Effector memory CD4-positive, alpha-beta T cell (primary cell): ENCODE measurements at places on chromosomes 7 and 10.

GRCh38 chr7:16708980-16709379 is 44.6 kb upstream of the TSPAN13 start:
- no peak for DNase-seq

DNA sequence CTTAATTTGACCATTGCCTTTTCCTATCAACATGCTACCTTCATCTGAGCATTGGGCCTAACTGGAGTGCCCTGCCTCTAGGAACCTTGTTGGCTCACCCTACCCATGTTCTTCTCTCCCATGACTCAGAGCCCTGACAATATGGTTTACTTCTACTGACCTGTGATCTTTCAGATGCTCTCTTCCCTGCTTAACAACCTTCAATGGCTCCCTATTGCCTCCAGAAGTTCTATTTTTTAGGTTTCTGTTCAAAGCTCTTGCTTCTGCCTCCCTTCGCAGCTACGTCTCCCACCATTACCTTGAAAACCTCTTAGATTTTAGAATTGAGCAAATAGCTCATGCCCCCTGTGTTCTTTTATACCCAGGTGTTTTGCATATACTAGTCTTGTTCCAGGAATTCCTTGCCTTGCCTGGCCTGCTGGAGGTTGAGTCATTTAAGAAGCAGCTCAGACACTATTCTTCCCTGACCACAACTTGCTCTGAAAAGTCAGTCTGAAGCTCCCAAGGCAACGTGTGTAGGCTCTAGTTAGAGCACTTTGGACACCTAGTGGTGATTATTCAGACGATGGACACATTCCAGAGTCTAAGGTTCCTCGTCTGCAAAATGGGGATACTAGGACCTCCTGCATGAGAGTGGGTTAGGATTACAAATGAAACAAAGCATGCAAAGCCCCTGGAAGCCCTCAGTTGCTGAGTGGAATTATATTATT is 64.4 kb upstream of the EMX2 start:
- no peak for DNase-seq

GRCh38 chr10:52442576-52442975 is 128.5 kb downstream of the DKK1 start:
- DNase-seq, result no peak

DNA sequence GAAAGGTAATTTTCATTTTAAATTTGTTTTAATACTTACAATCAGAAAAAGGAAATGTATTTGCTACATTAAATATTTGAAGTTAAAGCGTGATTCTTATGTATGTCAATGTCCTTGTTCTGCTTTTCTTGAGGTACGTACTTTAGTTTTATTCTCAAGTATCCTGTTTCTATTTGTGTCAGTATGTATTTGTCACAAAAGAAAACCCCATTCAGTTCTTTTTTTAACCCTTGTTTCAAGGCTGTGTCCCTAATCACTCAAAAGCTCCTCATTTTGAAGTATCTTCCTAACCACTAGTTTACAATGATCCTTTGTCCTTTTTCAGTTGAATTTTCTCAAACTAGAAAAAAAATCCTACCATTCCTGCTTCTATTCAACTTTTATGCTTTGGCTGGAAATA is 25.2 kb downstream of the NHLRC2 start:
- no peak for DNase-seq

- no peak for DNase-seq
Observed at GRCh38 chr10:60222047-60222446, 167.6 kb downstream of the ANK3 start.

- no peak for DNase-seq
Observed at GRCh38 chr7:156473476-156474240, 166.9 kb upstream of the RNF32 start.

DNA sequence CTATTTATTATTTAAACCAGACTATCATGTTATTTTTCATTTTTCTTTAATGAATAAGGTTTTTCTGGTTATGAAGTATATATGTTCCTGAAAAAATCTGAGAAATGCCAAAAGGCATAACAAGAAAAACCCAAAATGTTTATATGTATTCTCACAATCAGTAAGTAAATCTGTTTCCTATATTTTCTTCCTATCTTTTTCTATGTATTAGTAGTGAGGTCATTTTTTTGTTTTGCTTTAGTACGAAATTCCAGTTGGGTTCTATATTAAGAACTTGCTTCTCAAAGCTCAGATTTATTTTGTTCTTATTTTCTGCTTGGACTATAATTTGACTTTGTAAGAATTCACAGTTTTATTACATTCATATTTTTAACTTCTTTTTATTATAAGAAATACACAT is 287.5 kb upstream of the NFE2L3 start:
- no peak for DNase-seq

GRCh38 chr10:1567742-1568495 is 169.4 kb downstream of the ADARB2 start:
- no peak for DNase-seq

DNA sequence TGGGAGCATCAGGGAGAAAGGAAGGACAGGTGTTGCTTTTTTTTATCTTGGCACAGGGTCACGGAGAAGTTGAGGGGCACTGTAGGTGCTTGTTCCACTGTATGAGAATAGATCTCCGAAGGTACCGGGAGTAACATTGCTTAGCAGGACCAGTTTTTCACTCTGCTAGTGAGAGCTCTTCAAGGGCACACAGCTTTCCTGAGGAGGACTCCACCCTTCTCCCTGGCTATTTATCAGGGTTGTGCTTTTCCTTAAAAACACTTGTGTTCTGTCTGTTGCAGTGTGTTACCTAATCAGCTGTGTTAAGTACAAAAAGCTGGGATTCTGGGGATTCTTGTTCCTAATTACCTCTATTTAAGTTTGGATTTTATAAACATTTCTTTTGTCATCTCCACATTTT is 160.5 kb downstream of the SND1 start:
- DNase-seq, result no peak

DNA sequence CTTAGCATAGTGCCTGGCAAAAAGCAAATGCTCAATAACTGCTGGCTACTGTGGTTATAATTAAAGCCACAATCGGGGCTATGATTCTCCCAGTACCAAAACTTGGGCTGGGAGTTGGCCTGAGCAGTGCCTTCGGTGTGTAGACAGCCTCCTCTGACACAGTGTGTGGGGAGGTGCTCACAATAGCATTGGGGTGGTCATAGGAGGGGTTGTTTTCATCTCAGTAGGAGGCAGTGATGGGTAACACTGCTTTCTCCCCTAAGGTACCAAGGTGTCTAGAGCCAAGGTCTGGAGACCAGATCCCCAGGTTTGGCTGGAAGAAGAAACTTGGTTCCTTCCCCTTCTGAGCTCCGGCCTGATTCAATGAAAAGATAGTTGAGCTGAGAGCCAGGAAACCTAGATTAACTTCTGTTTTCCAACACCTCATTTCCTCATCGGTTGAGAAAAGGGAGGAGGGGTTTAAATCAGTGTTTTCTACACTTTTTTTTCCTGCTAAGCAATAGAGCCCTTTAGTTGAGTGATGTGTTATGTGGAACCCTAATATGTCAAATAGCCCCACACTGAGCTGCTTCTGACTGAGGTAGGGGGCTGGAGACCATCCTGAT is 68.2 kb downstream of the LRMDA start:
- no peak for DNase-seq

DNA sequence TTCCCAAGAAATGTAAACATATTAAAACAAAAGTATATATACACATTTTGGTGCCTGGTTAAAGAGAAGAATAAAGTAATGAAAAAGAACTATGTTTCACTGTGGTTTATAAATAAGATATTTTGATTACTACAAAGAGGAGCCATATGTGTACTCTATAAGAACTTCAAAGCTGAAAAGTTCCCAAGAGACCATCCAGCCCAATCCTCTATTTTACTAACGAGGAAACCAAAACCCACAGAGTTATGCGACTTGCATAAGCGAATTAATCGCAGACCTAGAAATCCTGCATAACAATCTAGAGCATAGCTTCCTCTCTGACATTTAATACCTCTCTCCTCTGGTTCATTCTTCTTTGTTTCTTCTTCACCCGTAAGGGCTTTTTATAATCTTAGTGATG is 937.1 kb downstream of the CNTNAP2 start:
- DNase-seq, result no peak

DNA sequence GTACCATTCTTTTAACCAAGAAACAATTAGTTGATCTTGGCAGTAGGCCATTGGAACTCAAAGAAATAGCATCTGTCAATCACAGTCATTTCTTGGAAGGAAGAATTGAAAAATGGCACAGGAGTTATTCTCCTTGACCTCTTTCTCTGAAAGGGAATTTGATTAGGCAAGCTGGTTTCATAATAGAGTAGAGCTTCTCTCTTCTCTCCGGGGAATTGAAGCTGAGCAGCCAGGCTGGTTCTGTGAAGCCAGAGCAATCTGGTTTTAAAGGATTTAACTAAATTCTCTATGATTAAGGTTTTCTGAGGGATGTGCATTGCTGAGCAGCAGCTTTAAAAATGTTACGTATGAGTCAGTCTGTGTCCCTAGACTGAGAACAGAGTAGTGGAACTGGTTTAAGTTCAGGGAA is 70.2 kb downstream of the AHCYL2 start:
- no peak for DNase-seq

DNA sequence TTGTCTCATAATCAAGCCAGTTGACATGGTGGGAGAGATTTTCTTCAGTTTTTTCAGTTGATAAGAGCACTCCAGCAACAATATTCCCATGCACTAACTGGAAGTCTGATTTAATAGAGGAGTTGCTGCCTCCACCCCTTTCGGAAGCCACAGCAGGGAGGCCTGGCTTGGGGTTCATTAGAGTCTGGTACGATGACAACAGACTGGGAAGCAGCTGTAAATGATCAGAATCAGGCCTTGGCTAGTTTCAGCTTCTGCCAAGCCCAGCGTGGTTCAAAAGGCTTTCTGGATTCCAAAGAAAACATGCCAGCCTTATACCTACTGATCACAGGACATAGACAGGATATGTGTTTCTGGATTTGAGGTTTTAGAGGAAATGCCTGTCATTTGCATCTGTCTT is 274.0 kb downstream of the CSTF2T start:
- no peak for DNase-seq

GRCh38 chr7:27962273-27962672 is 218.3 kb downstream of the JAZF1 start:
- DNase-seq, result no peak

DNA sequence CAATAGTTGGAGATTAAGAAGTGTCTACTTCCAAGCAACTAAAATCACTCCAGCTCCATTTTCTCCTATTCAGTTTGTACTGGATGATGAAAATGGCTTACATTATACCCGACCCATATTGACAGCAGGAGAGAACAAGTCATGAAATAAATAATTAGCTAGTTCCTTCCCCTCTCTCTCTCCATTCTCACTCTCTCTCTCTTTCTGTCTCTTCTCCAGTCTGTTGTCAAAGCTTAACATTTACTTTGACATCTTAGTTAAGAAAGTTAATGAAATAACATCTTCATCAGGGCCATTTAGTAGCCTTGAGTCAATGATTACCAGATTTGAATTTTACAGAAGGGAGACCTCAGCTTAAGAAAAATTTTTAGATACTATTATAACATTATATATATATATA is 138.5 kb downstream of the ARID5B start:
- no peak for DNase-seq

DNA sequence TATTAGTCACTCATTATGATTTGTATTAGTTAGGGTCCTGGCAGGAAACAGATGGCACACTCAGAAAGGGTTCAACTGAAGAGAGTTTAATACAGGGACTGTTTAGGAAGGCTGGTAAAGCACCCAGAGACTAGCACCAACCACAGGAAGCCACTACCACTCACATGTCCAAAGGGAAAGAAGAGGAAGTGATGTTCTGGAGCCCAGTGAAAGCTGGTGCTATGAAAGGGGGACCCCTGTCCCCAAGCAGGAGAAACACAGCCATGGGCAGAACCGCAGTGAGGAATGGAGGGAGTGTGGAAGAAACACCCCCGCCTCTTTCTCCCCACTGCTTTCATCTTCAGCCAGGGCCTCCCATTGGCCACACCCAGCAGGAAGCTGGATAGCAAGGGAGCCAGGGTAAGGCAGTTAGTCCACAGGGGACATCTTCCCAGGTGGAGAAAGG is 3.2 kb upstream of the VSIR start:
- DNase-seq, result no peak

- DNase-seq, result no peak
Observed at GRCh38 chr7:155530601-155531000, 15.8 kb downstream of the CNPY1 start.

- DNase-seq, result no peak
Observed at GRCh38 chr7:123122916-123123315, 76.9 kb downstream of the SLC13A1 start.

GRCh38 chr7:13921062-13921461 is 68.4 kb downstream of the ETV1 start:
- DNase-seq, result no peak
